LNCaP clone FGC (cell line): ENCODE measurements at places on chromosomes 11 and 22.

GRCh38 chr11:71172680-71173079 is 79.7 kb downstream of the SHANK2 start:
- DNase-seq, result no peak

GRCh38 chr11:2976294-2977063 is 15.7 kb downstream of the NAP1L4 start:
- no peak for DNase-seq

DNA sequence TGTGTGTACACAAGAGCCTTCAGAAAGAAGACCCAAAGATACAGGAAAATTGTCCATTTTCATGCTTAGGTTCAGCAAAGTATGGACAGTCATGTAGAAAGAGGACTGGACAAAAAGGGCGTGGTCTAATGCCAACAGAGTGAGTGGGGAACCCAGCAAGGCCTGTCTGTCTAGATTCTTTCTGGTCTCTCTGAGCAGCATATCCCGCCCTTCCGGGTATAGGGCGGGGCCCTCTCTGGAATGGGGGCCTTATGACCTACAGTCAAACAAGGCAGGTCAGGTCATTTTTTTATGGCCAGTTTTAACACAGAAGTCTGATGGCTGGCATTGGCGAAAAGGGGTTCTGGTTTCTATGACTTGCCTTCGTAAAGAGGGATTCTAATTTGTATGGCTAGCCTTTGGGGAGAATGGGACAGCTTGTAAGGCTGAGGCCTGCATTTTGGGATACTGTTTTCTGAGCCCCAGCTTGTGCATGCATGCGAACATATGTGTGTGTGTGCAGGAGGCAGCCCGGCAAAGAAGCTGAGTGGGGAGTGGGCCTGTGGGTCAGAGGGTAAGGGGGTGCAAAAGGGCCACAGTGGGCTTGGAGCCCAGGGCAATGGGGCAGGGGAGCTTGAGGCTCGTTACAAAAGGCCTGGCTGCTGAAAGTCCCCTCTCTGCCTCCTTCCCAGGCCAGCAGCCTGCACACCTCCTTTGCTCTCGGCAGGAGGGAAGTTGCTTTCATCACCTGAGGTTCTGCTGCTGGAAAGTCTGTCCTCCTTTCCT is 130.5 kb upstream of the B3GAT1 start:
- DNase-seq, result no peak

GRCh38 chr11:9704037-9704436 is 40.2 kb downstream of the SWAP70 start:
- DNase-seq, result peak; percentile 59

DNA sequence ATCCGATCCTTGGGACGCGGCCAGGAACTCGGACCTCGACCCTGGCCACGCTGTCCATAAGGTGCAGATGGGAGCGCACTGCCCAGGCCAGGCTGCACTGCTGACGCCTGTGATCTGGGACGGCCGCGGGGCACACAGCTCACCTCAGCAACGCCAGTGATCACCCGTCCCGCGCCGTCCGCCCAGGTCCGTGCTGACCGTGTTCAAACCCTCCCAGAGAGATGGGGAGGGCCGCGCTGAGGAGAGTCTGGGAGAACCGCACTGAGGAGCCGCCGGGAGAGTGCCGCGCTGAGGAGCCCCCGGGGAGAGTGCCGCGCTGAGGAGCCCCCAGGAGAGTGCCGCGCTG is 636 bp downstream of the KCNQ1OT1 start:
- no peak for DNase-seq

- no peak for DNase-seq
Observed at GRCh38 chr11:45501392-45502225, 163.8 kb downstream of the CHST1 start.

DNA sequence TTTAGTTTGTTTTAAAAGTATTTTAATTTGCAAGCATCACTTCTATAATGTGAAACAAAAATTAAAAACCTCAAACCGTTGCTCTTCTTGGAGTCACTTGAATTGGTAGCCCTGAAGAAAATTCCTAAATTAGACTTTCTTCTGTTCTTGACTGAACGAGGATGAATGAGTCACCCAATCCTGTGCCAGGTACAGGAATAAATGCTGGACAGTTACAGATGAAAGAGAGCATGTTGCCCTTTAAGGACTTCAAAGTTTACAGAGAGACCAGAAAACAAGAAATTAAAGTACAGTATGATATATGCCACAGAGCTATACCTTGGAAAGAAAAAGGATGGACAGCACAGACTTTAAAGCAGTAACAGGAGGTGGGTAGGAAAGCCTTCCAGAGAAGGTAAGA is 41.3 kb upstream of the CXCR5 start:
- DNase-seq, result no peak

DNA sequence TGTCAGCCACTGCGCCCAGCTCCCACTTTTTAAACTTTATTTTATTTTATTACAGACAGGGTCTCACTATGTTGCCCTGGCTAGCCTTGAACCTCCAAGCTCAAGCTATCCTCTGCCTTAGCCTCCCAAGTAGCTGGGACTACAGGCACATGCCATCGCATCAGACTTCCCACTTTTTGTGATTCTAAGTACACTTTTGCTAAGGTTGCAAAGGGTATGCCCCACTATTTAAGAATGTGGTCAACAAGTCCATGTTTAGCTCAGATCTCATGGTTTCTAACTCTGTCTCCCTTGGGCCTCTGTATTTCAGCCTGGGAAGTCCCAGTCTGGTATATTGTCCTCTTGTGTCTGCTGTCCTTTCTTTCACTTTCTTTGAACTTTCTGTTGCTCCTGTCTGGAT is 35.3 kb downstream of the EXPH5 start:
- no peak for DNase-seq

DNA sequence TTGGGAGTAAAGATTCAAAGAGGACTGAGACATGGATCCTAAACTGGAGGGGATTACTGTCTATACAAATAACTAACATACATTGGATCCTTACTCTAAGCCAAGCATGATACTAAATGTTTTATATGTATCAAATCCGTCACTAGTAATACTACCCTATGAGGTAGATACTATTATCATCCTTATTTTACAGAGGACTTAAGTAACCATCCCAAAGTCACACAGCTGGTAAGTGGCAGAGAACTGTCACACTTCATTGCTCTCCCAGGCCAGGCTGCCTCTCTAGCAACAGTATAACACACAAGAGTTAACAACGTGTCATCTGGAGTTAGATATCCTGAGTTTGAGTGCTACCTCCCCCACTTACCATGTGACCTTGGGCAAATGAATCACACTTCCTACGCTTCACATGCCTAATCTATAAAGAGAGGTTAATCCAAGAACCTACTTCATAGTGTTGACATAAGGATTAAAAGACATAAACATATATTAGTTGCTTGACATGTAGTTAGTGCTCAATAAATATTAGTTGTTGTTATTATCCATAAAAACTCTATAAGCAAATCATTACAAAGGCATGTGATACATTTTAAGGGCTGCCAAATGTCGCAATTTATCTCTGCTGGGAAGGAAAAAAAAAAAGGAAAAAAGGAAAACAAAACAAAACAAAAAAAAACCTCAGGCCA is 33.8 kb upstream of the SPON1 start:
- DNase-seq, result no peak

GRCh38 chr11:41134971-41135370 is 324.5 kb downstream of the LRRC4C start:
- DNase-seq, result no peak

GRCh38 chr11:9138612-9139579 is 47.5 kb upstream of the SCUBE2 start:
- DNase-seq, result peak; percentile 87

DNA sequence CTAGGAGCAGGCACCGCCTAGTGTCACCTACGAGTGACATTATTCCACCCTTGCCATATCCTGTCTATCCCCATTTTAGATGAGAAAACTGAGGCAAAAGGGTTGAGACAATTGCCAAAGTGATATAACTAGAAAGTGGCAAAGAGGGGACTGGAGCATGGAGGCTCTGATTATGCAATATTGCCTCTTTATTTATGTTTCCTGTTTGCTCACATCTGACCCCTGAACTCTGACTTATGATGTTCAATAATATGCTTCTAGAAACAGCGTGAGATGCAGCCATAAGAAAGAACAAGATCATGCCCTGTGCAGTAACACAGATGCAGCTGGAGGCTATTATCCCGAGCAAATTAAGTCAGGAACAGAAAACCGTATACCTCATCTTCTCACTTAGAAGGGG is 7.7 kb downstream of the ELF5 start:
- DNase-seq, result no peak

GRCh38 chr11:132072044-132072857 is 701.8 kb downstream of the NTM start:
- no peak for DNase-seq

DNA sequence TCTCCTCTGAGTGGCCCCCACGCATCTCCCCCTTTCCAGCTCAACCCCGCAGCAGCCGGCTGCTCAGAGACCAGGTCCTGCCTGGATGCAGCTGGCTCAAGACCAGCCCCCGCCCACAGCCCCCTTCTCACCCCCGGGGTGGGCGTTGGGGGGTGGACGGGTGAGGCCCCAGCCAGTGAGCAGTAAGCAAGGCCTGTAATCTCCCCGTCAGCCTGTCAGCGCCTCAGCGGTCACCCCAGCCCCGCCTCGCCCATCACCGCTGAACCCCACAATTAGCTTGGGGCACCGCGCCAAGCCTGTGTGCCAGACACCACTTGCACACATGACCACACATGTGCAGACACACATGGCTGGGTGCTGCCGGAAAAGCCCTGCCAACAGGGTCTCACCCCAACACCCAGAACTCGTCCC is 5.9 kb downstream of the PLXNB2 start:
- DNase-seq, result no peak

- no peak for DNase-seq
Observed at GRCh38 chr11:5339771-5340322, 3.5 kb downstream of the OR51B5 start.

DNA sequence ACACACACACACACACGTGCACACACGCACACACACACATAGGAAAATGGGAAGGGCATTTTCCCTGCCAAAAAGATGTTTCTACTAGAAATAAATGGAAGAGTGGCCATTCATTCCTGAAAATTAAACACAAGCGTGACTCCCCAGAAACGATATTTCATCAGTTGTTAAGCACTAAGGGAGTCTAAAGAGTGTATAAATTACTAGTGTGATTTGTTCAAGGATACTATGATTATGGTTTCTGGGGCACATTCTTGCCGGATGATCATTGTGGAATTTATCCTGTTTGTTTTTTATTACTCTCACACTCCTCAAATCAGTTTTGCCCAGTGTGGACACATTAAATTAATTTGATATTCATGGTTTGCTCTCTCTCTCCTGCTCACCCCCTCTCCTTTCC is 16.4 kb upstream of the AMOTL1 start:
- no peak for DNase-seq

- DNase-seq, result peak; percentile 36
Observed at GRCh38 chr11:63635762-63636465, 21.7 kb upstream of the PLAAT3 start.

GRCh38 chr22:34849965-34850364 is 216.0 kb upstream of the ISX start:
- DNase-seq, result no peak

DNA sequence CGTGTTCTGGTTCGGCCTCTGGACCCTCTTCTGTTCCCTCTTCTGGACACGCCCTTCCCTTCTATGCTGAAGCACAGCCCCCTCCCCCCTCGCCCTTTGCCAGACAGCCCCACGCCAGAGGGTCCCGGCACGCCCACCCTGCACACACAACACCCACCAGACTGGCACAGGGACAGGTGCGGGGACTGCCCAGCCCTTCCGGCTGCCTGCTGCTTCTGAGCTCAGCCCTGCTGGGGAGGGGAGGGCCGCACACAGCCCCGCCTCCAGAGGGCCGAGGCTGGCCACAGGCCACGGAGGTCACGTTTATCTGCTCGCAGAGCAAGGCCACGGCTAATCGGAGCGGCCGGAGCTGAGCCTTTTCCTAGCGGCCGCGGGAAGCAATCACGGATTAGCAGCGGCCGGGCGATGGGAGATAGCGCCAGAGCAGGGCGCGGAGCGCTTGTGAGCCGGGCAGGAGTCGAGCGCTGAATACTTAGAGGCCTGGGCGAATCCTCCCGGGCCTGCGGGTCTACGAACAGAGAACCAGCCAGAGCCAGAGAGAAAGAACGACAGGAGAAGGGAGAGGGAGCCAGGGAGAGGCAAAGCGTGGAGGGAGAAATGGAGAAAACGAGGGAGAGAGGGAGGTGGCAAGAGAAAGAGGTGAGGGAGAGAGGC is 21.5 kb downstream of the OTUB1 start:
- peak; percentile 70 for DNase-seq

- no peak for DNase-seq
Observed at GRCh38 chr22:30733181-30733631, 38.5 kb downstream of the OSBP2 start.

- no peak for DNase-seq
Observed at GRCh38 chr11:114322934-114323333, 26.7 kb downstream of the NNMT start.

DNA sequence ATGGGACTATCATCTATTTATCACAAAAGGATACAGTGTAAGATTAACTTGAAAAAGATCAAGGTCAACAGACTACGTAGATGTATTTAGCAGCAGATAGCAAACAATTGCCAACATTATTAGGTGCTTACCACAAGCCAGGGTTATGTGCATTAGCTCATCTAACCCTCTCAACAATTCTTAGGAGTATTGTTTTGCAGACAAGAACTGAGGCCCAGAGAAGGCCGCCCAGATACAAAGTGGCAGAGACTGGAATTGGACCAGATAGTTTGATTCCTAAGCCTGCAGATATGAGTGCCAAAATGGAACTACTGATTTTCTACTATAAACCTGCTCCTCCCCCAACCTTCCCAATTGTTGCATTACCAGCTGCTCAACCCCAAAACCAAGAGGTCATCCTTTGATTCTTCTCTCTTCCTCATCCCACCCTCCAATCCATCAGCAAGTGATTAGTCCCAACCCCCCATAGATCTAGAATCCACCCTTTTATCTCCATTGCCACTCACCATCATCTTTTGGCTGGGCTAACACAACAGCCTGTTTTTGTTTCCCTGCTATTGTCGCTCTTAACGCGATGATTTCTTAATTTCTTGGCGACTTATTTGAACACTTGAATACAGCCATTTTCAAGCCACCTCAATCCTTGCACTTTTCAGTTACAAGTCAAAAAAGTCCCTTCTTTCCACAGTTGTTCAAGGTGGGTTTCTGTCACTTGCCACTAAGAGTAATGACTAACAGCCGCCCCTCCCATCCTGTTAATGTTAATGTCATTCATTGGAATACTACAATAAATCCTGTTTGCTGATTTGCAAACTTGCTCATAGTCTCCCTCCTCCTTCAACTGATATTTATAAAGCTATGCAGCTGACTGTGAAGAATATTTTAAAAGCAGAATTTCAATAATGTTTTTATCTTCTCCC is 2.7 kb downstream of the TMEM123 start:
- no peak for DNase-seq
